ENCODE measurements at places on chromosomes 4 and X. TPM values are rescaled to one million over a fixed set of nuclear protein-coding genes. Genes with fewer than 3 reads are reported as not detected.

TMPRSS11D gene
- not detected for total RNA-seq

NEUROG2 gene
- 0.12 TPM for total RNA-seq

ARMCX2 gene
- 27.3 TPM for total RNA-seq

SYAP1 gene
- total RNA-seq, result 28.1 TPM

ERCC6L gene
- total RNA-seq, result 27.4 TPM

MAGEA2 gene
- total RNA-seq, result 28.7 TPM

FHDC1 gene
- total RNA-seq, result 0.49 TPM

SHISA3 gene
- not detected for total RNA-seq

CT45A1 gene
- total RNA-seq, result not detected

PABPC1L2B gene
- not detected for total RNA-seq

DNA sequence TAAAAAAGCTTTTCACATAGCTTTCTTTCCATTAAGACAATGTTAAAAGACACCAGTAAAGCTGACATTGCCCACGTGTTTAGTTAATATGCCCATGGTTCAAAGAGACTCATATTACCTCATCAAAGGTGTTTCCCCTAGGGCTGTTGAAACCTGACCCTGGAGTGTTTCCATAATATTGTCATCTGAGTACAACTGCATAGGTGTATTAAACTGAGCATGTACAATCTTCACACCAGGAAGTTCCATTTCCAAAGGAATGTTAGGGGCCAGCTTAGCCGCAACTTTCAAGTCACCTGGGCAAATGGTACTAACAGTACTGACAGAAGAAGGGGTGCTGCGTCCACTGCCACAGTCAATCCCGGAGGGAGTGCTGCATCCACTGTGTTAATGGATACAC lies 27.1 kb downstream of the PDLIM3 start:
- DNase-seq, result no peak

DNA sequence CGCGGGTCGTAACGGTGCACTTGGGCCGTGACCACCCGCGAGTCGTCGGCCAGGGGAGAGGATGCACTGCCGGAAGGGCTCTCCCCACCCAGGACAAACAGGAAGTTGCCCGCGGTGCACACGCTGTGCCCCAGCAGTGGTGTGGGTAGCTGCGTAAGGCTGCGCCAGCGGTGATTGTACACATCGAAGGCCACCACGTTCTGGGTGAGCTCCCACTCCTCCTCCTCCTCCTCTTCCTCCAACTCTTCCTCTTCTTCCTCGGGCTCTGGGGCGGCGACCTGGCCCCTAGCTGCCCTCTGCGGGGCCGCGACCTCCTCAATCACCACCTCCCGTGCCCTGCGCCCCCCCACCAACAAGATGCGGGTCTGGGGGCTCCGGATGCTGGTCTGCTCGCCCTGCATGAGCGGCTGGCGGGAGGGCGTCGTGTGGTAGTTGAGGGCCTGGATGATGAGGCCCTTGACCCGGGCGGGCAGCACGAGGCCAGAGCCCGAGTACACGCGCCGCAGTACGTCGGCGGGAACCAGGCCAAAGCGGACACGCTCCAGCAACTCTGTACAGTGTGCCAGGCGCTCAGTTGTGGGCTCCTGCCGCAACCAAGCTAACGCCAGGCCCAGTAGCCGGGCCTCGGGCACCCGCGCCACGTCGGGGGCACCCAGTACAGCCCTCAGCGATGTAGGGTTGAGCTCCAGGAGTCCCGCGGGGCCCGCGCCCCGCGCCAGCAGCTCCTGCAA lies 1.4 kb downstream of the KLHL34 start:
- no peak for DNase-seq

DNA sequence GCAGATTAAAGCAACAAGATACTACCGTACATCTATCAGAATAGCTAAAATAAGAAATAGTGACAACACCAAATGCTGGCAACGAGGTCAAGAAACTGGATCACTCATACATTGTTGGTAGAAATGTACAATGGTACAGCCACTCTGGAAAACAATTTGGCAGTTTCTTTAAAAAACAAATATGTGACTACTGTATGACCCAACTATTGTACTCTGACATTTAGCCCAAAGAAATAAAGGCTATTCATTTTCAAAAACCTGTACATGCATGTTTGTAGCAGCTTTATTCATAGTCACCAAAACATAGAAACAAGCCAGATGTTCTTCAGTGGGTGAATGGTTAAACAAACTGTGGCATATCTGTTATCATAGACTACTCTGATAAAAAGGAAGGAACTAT lies 8.2 kb downstream of the CLCN3 start:
- DNase-seq, result no peak

- peak; percentile 15 for DNase-seq
Observed at GRCh38 chr4:66736606-66737005, 808.7 kb downstream of the CENPC start.

GRCh38 chr4:137909529-137910309 lies 332.4 kb downstream of the SLC7A11 start:
- DNase-seq, result peak; percentile 8

DNA sequence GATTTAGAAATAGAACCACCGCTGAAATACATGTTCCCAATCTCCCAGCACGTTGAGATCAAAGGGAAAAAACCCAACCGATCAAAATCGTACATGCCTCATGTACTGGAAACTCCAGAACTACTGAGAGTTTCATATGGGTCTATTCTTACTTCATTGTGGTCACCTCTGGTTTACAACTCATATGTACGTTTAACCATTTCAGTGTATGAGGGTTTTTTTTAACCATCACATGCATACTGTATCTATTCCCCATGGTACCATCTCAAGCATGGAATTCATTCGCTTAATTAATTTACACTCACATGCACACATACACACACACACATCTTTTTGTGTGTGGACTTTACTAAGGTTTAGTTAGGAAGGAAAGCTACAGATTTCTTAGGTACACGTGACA lies 46.0 kb upstream of the CLNK start:
- DNase-seq, result no peak

DNA sequence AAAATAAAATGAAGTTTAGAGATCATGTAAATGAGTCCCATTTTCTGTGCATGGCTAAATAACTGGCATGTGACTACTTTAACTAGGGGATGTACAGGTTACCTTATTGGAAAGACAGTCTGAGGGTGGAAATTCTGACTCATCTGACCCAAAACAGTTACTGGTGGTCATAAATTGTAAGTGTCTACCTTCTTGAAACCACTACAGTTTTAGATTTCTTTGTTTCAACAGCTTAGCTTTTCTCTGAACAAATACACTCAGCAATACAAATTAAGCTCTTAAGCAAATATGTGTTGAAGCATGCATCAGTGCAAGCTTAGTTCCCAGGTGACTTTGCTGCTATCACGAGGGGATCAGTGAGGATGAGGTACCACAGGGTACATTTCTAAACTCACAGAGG lies 60.7 kb upstream of the PGM2 start:
- no peak for DNase-seq

GRCh38 chr4:115515366-115515765 lies 401.9 kb upstream of the NDST4 start:
- DNase-seq, result no peak

GRCh38 chr4:20433097-20433705 lies 181.5 kb downstream of the SLIT2 start:
- no peak for DNase-seq

DNA sequence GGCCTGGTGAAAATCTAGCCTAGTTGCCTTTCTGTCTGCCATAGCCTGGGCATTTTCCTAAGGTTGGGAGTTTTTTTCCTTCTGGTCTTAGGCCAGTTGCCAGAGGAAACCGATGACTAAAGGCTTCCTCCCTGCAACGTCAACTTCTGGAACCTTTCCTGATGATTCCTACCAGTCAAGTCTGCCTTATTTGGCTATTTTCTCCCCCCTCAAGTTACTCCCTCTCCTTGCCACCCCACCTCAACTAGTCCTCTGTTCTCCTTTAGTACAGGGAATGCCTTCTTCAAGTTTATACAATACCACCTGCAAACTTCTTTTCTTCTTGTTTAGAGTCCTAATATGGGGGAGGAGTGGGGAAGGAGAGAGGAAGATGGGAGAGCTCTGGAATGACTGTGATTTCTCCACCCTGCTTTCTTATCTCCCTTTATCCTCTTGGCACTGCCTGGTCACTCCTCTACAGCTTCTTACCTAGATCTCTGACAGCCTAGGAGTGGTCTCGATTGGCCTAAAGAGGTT lies 10.6 kb downstream of the MSN start:
- DNase-seq, result peak; percentile 95

DNA sequence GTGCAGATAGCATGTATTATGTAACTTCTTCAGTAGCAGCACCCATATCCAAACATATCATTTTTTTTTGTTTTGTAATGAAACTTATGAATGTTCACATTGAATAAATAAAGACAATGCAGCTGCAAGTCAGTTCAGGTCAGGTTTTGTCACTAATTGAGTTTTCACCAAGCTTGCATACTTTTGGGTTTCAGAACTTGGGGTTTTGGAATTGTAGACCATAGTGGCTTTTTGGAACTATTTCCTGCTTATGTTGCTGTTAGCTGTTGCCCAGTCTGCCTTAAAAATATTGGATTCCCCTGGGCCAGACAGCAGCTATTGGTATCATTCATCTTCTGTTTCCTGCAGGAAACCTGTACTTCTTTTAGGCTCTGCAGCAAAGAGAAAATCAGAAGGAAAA lies 113.4 kb upstream of the LIMCH1 start:
- no peak for DNase-seq

- no peak for DNase-seq
Observed at GRCh38 chrX:136850441-136851175, 29.9 kb downstream of the RBMX start.

DNA sequence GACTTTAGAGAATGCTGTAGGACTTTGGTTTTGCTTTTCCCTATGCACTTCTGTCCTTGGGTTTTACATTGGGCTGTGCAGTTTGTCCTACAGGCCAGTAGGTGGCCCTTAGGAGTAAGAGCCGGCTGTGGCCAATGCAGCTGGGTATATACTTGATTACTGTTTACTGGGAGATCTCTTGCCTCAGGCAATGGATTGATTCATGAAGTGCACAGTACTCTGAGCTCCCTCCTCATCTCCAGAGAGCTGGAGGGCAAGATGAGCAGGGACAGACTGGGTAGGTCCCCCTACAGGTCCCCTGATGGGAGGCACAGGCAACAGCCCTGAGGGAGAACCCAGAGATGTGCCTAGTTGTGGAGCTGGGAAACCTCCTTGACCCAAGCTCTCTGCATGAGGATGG lies 103.8 kb upstream of the QRFPR start:
- DNase-seq, result peak; percentile 67

DNA sequence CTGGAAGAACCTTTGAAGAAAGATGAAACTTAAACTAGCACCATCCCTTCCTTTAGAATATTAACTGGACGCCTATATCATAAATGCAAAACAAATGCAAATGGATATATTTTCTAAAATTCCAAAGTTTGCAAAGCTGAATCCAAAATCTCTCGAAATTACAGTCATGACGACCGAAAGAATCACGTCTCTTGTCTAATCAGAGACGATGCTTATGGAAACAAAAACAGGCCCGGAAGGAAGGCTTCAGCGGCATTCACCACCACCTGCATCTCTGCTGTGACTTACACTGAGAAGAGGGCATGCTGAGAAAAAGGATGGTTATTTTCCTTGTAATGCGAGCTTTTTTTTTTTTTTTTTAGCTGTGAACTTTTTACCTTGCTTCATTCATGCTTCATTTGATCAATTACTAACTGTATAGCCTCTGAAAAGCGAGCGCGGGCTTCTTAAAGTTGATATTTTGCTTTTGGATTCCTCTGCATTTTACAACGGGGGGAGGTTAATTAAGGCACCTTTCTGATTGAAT lies 209.3 kb downstream of the SOWAHB start:
- DNase-seq, result peak; percentile 31

DNA sequence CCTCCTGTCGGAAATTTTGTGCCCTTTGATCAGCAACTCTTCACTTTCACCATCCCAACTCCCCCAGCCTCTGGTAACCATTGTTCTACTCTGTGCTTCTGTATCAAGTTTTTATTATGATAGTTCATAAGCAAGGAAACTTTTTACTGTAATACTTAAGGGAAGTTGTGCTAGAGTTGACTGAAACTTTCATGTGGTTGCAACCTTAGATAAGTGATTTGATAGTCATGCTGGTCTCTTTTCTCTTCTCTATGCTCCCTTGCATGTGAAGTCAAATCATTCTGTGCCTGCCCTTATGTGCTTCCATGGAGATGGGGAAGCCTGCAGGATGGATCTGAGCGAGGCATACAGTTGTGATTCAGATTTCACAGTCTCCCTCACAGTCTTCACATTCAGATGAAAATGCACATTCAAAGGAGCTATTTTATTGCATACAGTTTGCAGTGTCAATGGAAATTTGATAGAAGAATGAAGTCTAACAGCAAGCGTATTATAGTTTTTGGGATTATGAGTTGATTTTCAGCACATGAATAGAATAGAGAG lies 1428.3 kb upstream of the TENM3 start:
- DNase-seq, result no peak

DNA sequence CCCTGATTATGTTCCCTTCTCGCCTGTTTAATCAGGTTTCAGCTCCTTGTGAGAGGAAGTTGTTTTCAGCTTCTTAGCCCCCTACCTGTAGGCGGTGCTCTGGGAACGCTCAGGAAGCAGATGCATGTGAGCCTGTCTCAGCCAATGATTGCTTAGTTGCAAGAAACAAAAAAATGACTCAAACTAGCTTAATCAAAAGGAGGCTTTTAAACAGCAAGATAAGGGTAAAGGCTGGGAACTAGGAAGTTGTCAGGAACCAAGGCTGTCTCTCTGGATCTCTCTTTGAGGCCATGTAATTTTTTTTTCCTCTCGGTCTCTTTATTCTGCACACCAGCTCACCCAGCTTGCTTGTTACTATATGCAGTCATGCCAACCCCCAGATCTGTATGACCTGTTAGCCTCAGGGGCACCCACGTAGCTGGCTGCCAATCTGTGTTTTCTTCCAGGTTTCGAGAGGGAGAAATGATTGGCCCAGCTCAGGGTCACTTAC lies 109.1 kb downstream of the PTTG2 start:
- peak; percentile 72 for DNase-seq

Measured in RPMI7951 (cell line).